ENCODE measurements at places on chromosomes 13 and 19.

DNA sequence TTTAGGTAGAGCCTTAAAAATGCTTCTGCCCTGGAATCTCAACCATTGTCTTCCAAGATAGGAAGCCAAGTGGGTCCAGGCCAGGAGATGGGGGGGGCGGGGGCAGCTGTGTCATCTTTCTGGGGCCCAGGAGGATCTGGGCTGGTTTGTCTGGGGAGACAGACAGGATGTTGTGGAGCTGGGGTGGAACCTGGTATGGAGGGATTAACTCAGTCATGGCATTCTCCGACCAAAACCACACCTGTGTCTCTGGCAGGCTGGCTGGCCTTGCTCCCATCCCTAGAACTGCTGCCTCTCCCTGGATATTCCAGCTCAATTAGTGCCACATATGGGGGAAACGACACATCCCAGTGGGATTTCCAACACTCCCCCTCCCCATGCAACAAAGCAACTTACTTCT, 2.7 kb upstream of the MAP2K7 start:
- DNase-seq, result no peak

GRCh38 chr19:53463263-53463662, 4.3 kb upstream of the ZNF813 start:
- DNase-seq, result no peak

DNA sequence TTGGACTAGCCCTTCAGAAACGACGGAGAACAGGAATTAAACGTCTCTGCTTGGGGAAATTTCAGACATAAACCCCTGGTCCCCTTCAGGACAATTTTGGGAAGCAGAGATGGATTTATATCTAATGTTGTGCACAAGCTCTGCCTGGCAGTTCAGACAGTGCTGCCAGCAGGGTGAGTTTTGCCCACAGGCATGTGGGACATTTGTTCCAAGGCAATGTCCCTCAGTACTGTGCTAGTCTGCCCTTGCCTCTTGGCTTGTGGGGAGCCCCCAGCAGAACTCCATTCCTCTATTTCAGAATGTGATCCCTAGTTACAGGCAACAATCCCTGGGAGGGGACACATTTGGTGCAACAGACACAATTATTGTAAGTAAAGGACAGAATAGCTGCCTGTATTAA, 76.5 kb upstream of the GPR12 start:
- no peak for DNase-seq

GRCh38 chr13:100890645-100891044, 216.1 kb upstream of the TMTC4 start:
- no peak for DNase-seq

DNA sequence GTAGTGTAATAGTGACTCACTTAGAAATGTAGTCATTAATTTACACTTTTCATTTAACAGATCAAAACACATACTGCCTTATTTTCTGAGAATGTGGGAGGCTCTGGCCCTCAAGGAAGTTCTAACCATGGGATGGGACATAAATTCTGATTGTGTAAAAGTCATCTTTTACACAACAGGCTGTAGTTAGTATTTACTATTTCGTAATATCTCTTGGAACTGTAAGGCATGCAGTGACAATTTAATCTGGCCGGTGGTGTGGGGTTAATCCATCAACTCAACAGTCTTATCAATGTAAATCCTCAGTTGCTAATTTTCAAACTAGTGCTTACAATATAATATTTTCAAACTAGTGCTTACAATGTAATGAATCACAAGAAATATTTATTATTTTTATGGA, 1599.2 kb downstream of the EFNB2 start:
- DNase-seq, result no peak

DNA sequence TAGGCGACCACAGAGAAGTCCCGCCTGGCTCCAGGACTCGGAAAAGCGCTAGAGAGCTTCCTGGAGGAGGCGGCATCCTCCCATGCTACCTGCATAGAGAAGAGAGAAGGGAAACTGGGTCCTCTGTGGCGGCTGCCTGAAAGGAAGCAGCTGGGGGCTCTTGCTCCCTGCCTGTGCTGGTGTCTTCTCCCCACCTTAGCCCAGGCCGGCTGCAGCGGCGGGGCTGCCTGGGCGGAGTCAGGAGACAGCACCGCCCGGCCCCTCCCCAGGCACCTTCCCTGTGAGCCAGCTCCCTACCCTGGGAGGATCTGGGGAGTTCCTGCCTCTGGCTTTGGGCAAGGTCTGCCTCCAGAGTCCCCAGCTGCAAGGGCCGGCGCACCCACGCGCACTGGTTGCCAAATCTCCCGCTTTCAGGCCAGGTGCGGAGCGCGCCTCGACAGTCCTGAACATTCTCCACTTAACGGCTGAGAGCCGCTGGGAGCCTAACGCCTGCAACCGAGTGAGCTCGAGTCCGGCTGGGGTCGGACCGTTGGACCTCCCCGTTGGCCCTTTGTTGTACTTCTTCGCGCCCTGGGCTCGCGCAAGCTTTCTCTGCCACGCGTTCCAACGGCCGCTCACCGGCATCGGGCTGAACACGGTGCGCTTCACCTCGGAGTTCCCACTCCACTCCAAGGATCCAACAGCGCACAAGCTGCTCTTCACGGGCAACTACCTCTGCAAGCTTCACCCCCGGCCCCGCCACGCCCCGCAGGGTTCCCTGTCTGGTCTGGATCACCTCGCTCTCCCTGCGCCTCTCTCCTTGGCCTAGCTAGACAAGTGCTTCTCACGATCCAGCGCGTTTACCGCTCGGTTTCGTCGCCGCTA, 21.8 kb upstream of the ZNF30 start:
- no peak for DNase-seq

GRCh38 chr19:49686503-49687088, 2.8 kb upstream of the ADM5 start:
- no peak for DNase-seq
